ENCODE measurements at places on chromosomes 2 and 18.

DNA sequence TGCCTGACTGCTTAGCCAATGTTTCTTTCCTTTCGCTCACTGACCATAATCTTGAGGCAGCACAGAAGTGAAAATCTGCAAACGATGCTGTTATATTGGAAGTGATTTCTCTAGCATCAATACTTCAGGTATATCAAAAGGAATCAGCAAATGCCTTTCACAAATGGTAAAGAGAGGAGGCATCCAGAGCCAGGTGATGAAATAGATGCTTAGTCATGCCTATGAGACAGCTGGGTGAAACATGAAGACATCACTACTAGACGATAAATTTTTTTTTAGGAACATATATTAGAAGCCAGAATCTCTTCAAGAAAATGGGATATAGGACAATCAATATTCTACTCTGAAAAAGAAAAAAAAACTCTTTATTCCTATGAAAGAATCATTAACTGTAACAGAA lies 249.2 kb upstream of the SLC39A10 start:
- DNase-seq: no peak

GRCh38 chr2:68764041-68764805 lies 29.6 kb downstream of the ARHGAP25 start:
- DNase-seq: no peak

GRCh38 chr18:25799231-25799630 lies 291.2 kb downstream of the SS18 start:
- DNase-seq: no peak

- DNase-seq: no peak
Observed at GRCh38 chr18:53739700-53740099, 484.8 kb downstream of the MBD2 start.

DNA sequence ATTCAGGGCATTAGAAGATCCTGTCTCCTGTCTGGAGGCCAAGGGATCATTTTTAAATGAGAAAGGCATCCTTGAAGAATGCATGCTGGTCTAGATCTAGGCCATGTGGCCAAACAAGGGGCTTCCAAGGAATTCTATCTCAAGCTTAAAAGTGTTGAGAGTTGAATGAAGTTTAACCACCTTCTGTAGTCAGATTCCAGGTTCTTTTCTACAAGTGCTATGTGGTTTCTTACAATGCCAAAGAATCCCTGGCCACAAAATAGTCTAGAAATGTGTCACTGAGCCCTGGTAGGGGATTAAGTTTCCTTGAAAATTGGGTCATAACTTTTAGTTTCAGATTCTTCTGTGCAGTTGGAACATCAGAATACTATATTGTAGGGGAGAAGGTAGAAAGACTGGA lies 640.7 kb upstream of the ACVR2A start:
- no peak for DNase-seq

- DNase-seq: no peak
Observed at GRCh38 chr2:13002536-13003331, 286.0 kb downstream of the TRIB2 start.
